Aorta (tissue), 5 donors: ENCODE measurements at places on chromosomes 4 and X. TPM values are rescaled to one million over a fixed set of nuclear protein-coding genes. Genes with fewer than 3 reads are reported as not detected.

TBC1D8B gene
- 20.7 TPM for total RNA-seq

SPANXA1 gene
- not detected for total RNA-seq

RENBP gene
- total RNA-seq, result 20.9 TPM

- no peaks in the 10 kb centered on the region for H3K4me1 ChIP-seq
- no peaks in the 10 kb centered on the region for H3K36me3 ChIP-seq
- no peak overlapping the region for H3K27ac ChIP-seq
- H3K4me3 ChIP-seq, result no peak overlapping the region
Measured at GRCh38 chr4:112251019-112251643, 19.5 kb downstream of the AP1AR start.

MAGEA10 gene
- not detected for total RNA-seq

PQBP1 gene
- total RNA-seq, result 48.8 TPM

DNA sequence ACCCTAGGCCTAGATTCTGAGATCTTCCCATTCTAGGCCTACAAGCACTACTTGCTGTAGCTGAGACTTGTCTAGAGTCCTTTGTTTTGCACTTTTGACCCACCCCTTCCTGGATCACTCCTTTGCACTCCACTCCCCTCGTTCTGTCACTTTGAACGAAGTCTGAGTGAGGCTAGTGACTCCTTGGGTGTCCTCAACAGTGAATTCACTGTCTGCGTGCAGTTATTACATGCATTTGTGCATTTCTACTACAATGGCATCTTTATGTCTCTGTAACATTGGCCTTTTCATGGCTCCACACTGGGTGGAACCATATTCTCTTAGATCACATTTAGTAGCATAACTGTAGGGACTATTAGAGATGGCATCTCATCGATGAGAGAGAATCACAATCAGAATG lies 50.5 kb downstream of the OCRL start:
- no peak for DNase-seq
- no peaks in the 10 kb centered on the region for H3K27me3 ChIP-seq
- H3K4me1 ChIP-seq, result no peaks in the 10 kb centered on the region

DNA sequence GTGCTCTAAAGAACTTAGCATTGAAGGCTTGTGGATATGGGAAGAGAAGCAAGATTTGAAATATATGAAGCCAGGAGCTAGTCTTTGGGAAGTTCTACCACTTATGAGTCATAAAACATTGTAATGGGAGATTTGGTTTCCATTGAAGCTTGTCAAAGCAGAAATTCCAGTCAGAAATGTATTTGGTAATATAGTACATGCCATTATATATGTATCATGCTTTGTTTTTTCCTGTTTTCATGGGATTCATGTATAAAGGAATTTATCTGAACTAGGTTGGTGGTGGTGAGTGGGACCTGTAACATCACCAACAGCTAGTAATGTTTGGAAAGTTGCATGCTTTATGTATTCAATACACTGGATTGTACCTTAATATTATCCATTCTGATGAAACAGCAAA lies 14.6 kb upstream of the DCAF8L2 start:
- DNase-seq, result no peak
- H3K4me3 ChIP-seq, result no peak overlapping the region
- no peaks in the 10 kb centered on the region for H3K4me1 ChIP-seq

- H3K4me3 ChIP-seq, result no peak overlapping the region
- H3K27ac ChIP-seq, result no peak overlapping the region
- no peak for DNase-seq
- H3K4me1 ChIP-seq, result no peaks in the 10 kb centered on the region
- H3K27me3 ChIP-seq, result no peaks in the 10 kb centered on the region
Measured at GRCh38 chr4:76117536-76117935, 30.7 kb downstream of the NUP54 start.

- peaks cover 3% of the 10 kb centered on the region for H3K4me1 ChIP-seq
- no peak overlapping the region for H3K4me3 ChIP-seq
- no peak overlapping the region for H3K27ac ChIP-seq
- H3K27me3 ChIP-seq, result no peaks in the 10 kb centered on the region
- peak; percentile 73 for DNase-seq
- H3K36me3 ChIP-seq, result no peaks in the 10 kb centered on the region
Measured at GRCh38 chr4:1250527-1250812, 1.5 kb upstream of the CTBP1 start.

MGARP gene
- 2.2 TPM for total RNA-seq

DNA sequence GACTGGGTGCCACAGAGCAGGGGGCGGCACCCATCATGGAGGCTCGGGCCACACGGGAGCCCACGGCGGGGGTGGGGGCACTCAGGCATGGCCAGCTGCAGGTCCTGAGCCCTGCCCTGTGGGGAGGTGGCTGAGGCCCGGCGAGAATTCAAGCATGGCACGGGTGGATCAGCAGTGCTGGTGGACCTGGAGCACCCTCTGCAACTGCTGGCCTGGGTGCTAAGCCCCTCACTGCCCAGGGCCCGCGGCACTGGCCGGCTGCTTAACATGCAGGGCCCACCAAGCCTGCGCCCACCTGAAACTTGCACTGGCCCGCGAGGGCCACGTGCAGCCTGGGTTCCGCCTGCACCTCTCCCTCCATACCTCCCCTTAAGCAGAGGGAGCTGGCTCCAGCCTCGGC lies 258.6 kb downstream of the CENPC start:
- H3K4me3 ChIP-seq, result no peak overlapping the region
- H3K36me3 ChIP-seq, result no peaks in the 10 kb centered on the region
- no peaks in the 10 kb centered on the region for H3K27me3 ChIP-seq
- no peak for DNase-seq

DNA sequence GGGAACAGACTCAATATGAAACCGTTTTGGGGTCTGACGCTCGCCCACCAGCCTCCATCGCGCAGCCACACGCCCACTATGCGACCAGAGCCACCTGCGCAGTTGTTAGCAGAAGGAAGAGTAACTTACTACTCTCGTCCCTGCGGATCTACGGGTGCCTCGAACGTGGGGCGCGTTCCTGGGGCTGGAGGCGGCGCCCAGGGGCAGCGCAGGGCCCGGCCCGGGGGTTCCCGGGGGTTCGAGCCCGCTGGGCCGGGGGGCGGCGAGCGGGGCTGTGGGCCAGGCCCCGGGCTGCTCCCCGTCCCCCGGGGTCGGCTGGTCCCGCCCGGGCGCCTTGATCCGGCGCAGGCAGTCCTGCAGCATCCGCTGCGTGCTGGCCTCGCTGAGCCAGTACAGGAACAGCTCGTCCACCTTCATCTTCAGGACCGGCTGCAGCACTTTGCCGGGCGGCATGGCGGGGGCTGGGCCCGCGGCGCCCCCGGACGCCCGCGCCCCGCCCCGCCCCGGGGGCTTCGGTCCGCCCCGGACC lies 404 bp downstream of the PPP2R3B start:
- no peaks in the 10 kb centered on the region for H3K4me1 ChIP-seq
- H3K27ac ChIP-seq, result no peak overlapping the region
- peak overlapping the region; percentile 87 for H3K4me3 ChIP-seq
- DNase-seq, result no peak
- no peaks in the 10 kb centered on the region for H3K27me3 ChIP-seq
